ENCODE measurements at places on chromosomes 2 and 18.

DNA sequence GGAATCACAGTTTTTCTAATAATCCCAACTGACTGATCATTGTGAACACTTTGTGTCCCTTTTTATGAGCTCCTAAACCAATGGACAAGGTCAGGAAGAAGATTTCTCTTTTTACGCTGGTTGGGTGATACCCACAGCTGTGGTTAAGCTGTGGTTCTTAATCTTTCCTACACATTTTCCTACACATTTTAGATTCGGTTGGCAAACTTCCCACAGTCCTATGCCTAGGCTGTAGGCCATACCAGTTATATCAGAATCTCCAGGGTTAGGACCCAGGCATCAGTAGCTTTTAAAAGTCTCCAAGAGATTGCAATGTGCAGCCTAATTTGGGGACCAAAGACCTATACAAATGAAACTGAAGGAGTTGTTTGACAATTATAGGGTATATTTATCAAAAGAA is 203.0 kb downstream of the SP3 start:
- DNase-seq = no peak

DNA sequence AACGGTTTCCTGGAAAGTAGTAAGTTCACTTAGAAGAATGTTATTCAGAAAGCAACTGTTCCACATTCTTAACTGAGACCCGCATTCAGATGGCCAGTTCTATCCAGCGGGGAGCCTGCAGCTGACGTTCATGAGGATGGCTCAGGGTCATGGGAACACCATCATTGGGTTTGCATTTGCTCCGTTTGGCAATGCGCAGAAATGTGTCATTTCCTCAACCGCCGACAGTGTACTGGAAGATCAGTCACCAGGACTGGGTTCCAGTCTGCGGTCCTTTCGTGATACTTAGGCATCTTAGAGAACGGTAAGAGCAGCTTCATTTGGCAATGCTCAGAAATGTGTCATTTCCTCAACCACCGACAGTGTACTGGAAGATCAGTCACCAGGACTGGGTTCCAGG is 104.0 kb downstream of the DNER start:
- no peak for DNase-seq

GRCh38 chr2:73075477-73076373 is 4.2 kb upstream of the SFXN5 start:
- DNase-seq = no peak

DNA sequence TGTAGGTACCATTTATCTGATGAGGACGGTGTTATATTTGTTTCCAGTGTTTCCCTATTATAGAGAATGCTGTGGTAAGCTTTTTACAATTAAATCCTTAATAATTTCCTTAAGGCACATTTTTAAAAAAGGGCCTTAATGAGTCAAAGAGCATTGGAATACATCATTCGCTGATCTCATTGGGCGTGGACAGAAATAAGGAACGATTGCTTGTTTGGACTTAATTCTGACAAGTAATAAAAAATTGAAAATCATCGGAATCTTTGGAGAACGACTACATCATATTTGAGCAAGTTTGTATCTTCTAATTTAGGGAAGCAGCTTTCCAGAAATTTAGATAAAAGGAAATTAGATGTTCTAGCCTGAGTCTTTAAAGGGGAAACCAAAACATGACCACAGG is 11.3 kb downstream of the AGPS start:
- DNase-seq = no peak

- no peak for DNase-seq
Observed at GRCh38 chr2:46163098-46163430, 134.1 kb upstream of the EPAS1 start.

DNA sequence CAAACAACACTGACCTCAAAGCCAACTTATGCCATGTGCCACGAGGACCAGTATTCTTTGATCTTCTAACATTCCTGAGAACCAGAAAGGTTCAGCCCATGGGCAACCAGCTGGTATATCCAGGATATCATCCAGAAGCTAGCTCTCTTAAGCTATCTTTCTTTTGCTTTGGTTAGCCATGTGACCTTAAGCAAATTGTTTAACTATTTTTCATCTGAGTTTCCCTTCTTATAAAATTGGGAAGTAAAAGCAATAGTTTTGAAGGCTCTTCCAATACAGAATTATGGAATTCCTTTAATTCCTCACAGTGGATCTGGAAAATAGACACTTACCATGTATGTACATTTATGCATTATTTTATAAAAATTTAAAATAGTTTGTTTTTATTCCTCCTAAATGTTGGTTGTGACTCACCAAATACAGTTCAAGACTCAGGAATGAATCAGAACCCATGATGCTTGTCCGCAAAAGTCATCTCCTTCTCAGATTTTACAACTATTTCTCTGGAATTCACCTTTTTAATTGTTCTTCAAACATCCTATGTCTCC is 435.7 kb downstream of the ZEB2 start:
- DNase-seq = no peak

DNA sequence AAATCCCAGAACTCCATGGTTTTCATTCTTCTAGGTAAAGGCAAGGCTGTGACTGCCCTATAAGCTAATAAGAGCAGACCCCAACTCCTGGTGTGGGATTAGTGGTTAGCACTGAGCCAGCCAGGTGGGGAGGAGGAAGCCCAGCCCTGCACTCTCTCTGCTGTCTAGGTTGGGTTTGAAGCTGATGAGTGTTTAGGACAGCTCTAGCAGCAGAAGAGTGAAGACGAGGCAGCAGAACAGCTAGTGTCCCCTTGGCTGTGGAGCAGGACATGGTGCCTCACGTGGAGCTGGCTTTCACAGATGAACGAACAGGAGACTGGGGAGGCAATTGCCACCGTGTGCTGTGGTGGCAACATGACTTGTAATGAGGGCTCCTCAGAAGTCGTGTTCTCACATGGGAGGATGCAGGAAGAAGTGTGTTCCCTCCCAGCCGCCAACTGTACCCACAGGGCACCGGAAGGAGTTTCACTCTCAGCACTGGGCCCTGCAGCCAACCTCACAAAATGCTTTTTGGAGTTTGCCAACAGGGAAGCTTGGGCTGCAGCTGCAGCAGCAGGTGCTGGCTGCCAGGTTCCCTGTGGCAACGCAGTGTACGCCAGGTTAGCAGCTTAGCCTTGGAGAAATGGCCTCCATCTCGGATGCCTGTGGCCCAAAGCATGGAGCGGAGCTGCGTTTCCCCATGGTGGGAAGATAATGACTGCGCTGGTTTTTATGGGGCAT is 328.2 kb downstream of the SETBP1 start:
- no peak for DNase-seq

DNA sequence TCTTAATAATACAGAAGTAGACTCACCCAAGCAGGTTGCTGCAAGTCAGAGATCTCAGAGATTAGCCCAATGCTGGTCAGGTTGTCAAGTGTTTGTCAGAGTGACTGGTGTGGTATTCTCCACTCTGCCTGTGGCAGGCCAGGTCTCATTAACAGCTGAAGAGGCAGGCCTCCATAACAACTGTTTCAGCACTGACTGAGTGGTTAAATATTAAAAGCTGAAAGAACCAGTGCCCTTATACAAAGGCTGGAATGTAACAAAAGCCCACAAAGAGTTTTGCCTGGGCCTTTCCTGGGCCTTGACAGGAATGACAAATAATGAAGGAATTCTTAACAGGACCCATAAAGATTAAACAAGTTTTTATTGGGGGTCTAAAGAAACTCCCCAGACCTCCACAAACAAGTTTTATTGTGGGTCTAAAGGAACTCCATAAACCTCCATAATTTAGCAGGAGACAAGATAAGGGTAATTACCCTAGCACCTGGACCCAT is 26.8 kb downstream of the SULT1C2 start:
- DNase-seq = no peak

- no peak for DNase-seq
Observed at GRCh38 chr18:79339094-79339908, 56.4 kb upstream of the NFATC1 start.

DNA sequence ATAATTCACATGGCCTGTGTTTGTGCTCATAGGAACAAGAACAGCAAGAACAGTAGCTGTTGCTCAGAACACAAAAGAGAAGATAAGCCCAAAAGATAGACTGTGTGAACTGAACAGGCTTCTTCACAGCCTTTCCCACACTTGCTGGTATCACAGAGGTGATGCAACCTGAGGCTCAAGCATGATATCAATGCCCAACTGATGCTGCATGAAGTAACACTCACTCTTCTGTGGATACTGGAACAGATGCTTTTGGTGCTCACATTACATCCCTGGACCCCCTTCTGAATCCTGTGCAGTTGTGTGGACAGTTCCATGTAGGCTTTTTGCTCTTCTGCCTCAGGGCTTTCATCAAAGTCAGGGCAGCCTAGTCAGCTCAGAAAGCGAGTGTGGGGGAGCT is 88.4 kb upstream of the RND3 start:
- DNase-seq = no peak

DNA sequence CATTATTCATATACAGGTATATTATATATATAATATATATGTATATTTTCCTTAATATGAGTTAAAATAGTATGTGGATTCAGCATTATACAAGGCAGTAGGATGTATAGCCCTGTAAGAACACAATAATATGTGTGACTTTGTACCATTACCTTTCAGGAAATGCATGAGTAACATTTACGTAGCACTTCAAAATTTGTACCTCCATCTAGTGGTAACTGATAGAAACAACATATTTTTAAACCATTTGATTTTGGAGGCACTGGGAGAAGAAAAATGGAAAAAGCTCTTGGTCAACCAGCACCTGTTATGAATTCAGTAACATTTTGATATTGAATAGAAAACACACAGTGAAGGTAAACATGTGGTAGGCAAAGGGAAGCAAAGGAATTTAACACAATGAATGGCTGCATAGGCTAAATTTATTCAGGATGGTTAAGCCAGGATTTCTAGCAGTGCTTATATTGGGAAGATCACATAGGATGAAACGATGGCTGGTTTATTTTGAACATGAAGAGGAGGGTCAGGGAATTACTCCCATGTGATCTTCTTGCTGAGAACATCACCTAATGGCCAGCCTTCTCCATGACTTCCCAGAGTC is 565.5 kb downstream of the CCDC85A start:
- DNase-seq = peak; percentile 21

DNA sequence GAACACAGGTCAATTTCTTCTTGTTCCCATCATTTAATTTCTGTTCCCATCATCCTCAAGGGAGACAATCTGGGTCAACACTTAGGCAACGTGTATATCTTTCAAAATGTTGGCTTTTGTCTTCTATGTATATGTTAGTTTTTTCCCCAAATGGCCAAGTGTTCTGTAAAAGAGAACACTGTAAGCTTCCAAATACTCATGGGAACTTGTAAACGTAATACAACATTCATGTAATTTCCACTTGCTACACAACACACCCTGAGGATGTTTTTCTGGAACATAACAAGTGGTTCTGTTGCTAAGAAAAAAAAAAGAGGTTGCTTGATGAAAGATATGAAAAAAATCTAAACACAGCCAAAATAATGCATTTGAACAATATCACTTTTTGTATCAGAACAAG is 149.1 kb downstream of the ATAD2B start:
- no peak for DNase-seq

GRCh38 chr2:128109243-128109642 is 18.2 kb downstream of the UGGT1 start:
- no peak for DNase-seq

GRCh38 chr2:190136259-190136658 is 73.7 kb upstream of the MSTN start:
- no peak for DNase-seq

GRCh38 chr2:24228470-24228869 is 53.6 kb downstream of the FAM228A start:
- DNase-seq = no peak

DNA sequence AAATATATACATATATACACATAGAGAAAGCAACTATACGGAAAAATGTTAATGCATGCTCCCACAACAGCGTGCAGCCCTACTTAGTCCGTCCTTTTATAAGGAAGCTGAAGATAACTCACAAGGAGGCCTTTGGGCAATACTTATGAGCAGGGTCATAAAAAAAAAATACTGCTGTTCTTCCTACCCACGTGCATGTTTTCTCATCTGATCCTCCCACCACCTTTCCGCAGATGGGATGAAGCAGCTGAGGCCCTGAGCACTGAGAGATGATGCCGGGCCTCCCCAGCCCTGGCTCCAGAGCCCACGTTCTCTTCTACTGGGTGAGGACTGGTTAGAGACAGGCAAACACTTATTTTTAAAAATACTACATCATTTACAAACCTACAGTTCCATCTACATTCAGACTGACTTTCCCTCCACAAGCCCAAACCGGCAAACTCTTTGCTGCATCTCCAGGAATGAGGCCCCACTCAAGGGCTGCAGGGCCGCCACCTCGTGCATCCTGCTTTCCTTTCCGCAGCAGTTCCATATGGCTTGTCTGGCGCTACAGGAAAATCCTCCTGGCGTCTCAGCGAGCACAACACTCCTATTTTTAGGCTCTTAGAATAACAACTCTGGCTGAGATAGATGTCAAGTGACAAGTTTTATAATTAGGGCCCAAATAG is 41.6 kb downstream of the TBC1D8 start:
- DNase-seq = no peak

DNA sequence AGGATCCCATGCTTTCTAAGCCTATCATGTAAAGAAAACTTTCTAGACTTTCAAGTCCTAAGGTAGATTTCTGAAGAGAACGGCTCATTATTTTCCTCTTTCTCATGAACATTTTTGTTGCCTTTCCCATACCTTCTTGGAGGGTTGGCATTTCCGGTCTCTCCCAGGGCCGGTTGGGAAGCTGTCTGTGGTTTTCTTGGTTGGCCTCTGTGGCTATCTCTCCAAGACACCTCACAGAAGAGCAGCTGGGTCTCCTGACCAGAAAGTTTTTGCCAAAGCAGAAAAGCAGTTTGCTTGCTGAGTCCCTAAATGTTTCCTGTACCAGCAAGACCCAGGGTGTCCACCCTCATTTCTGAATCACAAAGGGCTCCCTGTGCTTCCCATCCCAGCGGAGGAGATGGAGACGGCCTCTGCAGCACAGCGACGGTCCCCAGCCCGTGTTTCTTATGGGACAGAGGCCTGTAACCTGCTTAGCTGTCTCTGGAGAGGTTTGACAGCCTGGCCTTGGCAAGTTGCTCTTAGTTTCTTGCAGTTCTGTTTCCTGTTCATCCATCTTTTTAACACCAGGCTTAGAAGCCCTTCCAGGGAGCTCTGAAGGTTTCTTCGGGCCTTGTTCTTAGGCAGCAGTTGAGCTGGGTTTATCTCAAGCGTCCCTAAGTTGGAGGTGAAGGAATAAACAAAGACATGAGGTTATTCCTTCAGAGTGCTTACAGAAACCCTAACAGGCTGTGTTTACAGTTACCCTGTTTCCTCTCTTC is 39.8 kb downstream of the GREB1 start:
- DNase-seq = no peak

GRCh38 chr2:12302691-12303090 is 414.0 kb upstream of the TRIB2 start:
- no peak for DNase-seq

All from neuronal stem cell (in vitro differentiated cells).